ENCODE measurements at places on chromosomes 12 and 14. TPM values are rescaled to one million over a fixed set of nuclear protein-coding genes. Genes with fewer than 3 reads are reported as not detected.

REC8 gene
- 1.2 TPM for total RNA-seq

CACNA1C gene
- 10.0 TPM for total RNA-seq

DPY19L2 gene
- 3.8 TPM for total RNA-seq

UBE3B gene
- total RNA-seq: 65.1 TPM

TAS2R46 gene
- total RNA-seq: 4.8 TPM

NPAS3 gene
- total RNA-seq: 0.76 TPM

CLEC7A gene
- not detected for total RNA-seq

TTC6 gene
- not detected for total RNA-seq

PLD4 gene
- total RNA-seq: 0.07 TPM

SBNO1 gene
- 33.0 TPM for total RNA-seq

OR11G2 gene
- total RNA-seq: not detected

KRT5 gene
- 0.52 TPM for total RNA-seq

ATG101 gene
- total RNA-seq: 73.8 TPM

KRT82 gene
- total RNA-seq: not detected
